Endothelial cell (in vitro differentiated cells): ENCODE measurements at places on chromosomes 4 and X.
A peak's percentile ranks its signal among the peaks of the same experiment; 100 is the strongest.

DNA sequence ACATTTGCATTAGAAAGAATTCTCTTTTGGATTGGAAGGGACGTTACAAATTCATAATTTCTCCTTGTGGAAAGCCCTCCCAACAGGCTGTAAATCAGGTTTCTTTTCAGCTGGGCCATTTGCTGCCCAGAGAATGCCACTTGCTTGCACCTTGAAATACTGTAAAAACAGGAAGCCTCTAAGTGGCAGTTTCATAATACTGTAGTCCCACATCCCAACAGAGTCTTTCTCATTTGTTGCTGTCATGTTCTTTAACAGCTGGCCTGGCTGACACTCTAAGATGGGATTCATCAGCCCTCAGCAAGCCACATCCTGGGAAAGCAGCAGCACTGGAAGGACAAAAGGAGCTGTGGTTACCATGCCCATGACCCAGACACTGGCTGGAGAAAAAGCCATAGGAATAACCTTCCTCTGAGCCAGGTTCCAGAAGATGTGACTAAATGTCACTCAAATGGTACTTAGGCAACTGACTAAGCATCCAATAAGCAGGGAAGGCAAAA is 221.9 kb upstream of the MBNL3 start:
- DNase-seq, result no peak
- peaks cover 2% of the 10 kb centered on the region for H3K27me3 ChIP-seq
- no peaks in the 10 kb centered on the region for H3K36me3 ChIP-seq
- no peak overlapping the region for H3K4me3 ChIP-seq

DNA sequence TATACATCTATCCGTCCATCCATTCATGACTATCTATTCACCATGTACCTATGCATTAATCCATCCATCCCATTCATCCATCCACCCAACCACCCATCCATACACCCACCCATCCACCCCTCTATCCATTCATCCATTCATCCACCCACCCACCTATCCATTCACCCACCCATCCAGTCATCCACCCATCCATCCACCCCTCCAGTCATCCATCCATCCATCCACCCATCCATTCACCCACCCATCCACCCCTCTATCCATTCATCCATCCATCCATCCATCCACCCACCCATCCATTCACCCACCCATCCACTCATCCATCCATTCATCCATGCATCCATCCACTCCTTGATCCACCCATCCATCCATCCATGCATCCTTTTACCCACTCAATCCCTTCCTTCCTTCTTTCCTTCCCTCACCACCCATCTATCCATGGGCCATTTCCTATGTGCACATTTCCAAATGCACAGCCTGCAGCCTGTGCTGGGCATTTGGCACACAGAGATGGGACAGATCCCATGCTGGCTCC is 100.8 kb upstream of the ADRA2C start:
- no peak for DNase-seq
- H3K4me1 ChIP-seq, result peaks cover 3% of the 10 kb centered on the region
- no peak overlapping the region for H3K27ac ChIP-seq
- peaks cover 22% of the 10 kb centered on the region for H3K27me3 ChIP-seq
- H3K36me3 ChIP-seq, result peaks cover 4% of the 10 kb centered on the region

DNA sequence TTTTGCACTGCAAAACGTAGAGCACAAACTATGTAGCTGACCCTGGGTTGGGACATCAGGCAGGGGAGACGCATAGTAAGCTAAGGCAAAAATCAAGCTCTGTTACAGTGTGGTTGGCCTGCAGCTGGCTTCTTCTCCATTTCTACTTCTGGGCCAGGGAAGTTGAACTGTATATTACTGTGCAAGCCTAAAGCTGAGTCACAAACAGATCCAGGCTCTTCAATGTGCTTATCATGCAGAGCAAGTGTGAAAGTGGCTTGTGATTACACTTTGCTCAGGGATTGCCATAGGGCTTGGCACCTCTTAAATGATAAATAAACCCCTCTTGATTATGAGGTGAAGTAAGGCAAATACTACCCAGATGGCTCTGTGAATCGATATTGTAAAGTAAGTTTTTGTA is 40.5 kb downstream of the CLDN34 start:
- no peaks in the 10 kb centered on the region for H3K27me3 ChIP-seq
- no peak for DNase-seq
- peaks cover 35% of the 10 kb centered on the region for H3K4me1 ChIP-seq
- no peak overlapping the region for H3K27ac ChIP-seq
- H3K36me3 ChIP-seq, result no peaks in the 10 kb centered on the region
- H3K4me3 ChIP-seq, result no peak overlapping the region

- no peak overlapping the region for H3K27ac ChIP-seq
- H3K36me3 ChIP-seq, result no peaks in the 10 kb centered on the region
- H3K4me1 ChIP-seq, result no peaks in the 10 kb centered on the region
- H3K27me3 ChIP-seq, result no peaks in the 10 kb centered on the region
- DNase-seq, result no peak
- no peak overlapping the region for H3K4me3 ChIP-seq
These were observed 247.7 kb upstream of the NDST3 start for GRCh38 chr4:117786566-117786965.

GRCh38 chr4:169823685-169824084 is 65.9 kb upstream of the HPF1 start:
- H3K27ac ChIP-seq, result no peak overlapping the region
- DNase-seq, result peak; percentile 65
- H3K4me3 ChIP-seq, result no peak overlapping the region
- no peaks in the 10 kb centered on the region for H3K36me3 ChIP-seq

DNA sequence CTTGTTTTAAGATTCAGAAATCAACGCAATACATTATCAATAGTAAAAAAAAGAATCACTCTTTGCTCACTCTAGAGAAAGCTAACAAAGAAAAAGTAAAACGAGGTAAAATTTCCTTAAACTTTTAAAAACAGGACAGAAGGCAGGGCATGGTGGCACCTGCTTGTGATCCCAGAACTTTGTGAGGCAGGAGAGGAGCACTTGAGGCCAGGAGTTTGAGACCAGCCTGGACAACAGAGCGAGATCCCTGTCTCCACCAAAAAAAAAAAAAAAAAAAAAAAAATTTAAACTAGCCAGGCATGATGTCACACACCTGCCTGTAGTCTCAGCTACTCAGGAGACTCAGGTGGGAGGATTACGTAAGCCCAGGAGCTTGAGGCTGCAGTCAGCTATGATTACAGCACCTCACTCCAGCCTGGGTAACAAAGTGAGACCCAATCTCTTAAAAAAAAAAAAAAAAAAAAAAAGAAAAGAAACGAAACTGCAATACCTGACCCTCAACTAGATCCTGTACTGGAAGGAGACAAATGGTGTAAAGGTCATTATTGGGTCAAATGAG is 3.5 kb downstream of the CCNI start:
- H3K4me3 ChIP-seq, result no peak overlapping the region
- no peaks in the 10 kb centered on the region for H3K36me3 ChIP-seq
- H3K27ac ChIP-seq, result no peak overlapping the region
- DNase-seq, result no peak
- peaks cover 3% of the 10 kb centered on the region for H3K27me3 ChIP-seq
- peaks cover 20% of the 10 kb centered on the region for H3K4me1 ChIP-seq

GRCh38 chr4:66943112-66943511 is 602.2 kb downstream of the CENPC start:
- H3K27me3 ChIP-seq, result no peaks in the 10 kb centered on the region
- DNase-seq, result no peak
- no peaks in the 10 kb centered on the region for H3K36me3 ChIP-seq
- no peaks in the 10 kb centered on the region for H3K4me1 ChIP-seq

DNA sequence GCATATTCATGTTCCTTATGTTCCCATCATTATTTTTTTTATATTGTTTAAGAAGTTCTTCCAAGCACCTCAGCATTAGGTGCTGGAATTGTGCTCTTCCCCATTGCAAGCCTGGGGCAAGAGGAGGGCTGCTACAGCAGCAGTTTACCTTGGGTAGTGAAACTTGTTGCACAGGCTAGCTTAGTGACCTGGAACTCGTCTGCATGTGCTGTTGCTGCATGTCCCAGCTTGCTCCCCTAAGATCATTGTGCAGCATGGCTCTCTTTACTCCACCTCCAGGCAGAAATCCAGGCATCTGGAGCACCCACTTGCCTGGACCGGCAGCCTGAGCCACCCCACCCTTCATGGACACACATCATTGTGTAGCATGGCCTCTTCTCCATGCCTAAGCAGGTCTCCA is 776.0 kb downstream of the GLUD2 start:
- H3K4me3 ChIP-seq, result no peak overlapping the region
- no peak overlapping the region for H3K27ac ChIP-seq
- H3K36me3 ChIP-seq, result no peaks in the 10 kb centered on the region
- no peak for DNase-seq
- no peaks in the 10 kb centered on the region for H3K4me1 ChIP-seq
- no peaks in the 10 kb centered on the region for H3K27me3 ChIP-seq

- H3K4me1 ChIP-seq, result no peaks in the 10 kb centered on the region
- no peak overlapping the region for H3K4me3 ChIP-seq
- no peak overlapping the region for H3K27ac ChIP-seq
- H3K27me3 ChIP-seq, result no peaks in the 10 kb centered on the region
- DNase-seq, result peak; percentile 64
These were observed 160.4 kb upstream of the GPR101 start for GRCh38 chrX:137194164-137194563.

DNA sequence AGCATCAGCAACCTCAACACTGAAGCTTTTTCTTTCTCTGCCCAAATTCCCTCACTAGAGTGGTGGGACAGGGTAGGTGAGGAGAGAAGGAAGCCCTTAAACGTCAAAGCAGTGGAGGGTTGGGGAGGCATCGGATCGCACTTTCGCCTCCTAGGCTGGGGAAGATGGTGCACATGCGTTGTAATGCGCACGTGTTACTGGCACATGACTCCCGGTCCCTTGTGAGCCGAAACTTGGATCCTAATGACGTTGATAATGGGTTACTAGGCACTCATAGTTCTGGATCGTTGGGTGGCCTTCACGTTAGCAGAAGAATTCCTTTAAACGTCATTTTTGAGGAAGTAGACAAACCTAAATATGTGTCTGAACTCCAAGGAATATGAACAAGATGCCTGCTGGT is at the start of gene CBLL2:
CBLL2 (plus strand) TSS at position 301 of the 400 bp plus-strand sequence; CDS start at position 380, 79 bp downstream.
- no peak within 1 kb of the TSS for H3K4me3 ChIP-seq
- no peak for DNase-seq
- H3K36me3 ChIP-seq, result no peaks in the 10 kb centered on the region
- H3K4me1 ChIP-seq, result no peaks in the 10 kb centered on the region

DNA sequence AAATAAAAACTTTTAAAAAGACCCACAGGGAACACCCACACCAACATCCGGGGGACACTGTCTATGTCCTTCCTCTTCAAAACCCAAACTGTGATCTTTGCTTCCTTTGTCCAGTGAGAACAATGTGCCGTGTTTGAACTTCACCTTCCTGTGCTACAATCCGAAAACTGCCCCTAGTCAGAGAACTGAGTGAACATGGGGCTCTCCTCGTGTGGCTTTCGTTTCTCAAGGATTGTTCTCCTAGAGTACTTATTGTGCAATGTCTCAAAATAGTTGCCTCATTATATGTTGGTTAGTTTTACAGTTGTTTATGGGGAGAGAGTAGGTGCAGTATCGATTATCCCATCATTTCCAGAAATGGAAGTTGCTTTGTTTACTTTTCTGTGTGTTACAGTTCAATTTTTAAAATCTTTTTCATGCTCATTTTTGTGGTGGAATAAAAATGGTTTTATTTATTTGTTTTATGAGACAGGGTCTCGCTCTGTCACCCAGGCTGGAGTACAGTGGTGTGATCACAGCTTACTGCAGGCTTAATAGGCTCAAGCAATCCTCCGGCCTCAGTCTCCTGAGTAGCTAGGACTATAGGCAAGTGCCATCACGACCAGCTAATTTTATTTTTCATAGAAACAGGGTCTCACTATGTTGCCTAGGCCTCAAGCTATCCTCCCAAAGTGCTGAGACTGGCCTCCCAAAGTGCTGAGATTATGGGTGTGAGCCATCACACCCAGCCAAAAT is 29.9 kb downstream of the RBMX start:
- no peaks in the 10 kb centered on the region for H3K27me3 ChIP-seq
- no peak for DNase-seq
- H3K4me3 ChIP-seq, result no peak overlapping the region
- peak overlapping the region; percentile 72 for H3K27ac ChIP-seq

DNA sequence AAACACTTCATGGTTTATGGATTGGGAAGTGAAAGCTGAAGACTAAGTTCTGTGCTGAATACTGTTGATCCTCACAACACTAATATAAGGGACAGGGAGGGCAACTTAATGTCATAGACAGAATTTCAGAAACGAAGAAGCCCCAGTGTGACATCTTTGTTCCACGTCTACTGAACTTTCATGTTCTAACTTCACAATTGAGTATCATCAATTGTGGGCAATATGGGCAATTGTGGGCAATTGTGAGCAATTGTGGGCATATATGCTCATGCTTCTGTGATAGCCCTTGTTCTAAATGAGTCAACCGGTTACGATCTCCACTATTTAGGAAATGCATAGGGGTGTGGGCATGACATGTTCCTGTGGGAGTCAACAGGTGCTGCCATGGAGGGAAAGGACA is 33.7 kb downstream of the CYBB start:
- no peaks in the 10 kb centered on the region for H3K27me3 ChIP-seq
- no peak overlapping the region for H3K27ac ChIP-seq
- no peaks in the 10 kb centered on the region for H3K36me3 ChIP-seq
- no peak overlapping the region for H3K4me3 ChIP-seq
- DNase-seq, result no peak
- peaks cover 2% of the 10 kb centered on the region for H3K4me1 ChIP-seq

DNA sequence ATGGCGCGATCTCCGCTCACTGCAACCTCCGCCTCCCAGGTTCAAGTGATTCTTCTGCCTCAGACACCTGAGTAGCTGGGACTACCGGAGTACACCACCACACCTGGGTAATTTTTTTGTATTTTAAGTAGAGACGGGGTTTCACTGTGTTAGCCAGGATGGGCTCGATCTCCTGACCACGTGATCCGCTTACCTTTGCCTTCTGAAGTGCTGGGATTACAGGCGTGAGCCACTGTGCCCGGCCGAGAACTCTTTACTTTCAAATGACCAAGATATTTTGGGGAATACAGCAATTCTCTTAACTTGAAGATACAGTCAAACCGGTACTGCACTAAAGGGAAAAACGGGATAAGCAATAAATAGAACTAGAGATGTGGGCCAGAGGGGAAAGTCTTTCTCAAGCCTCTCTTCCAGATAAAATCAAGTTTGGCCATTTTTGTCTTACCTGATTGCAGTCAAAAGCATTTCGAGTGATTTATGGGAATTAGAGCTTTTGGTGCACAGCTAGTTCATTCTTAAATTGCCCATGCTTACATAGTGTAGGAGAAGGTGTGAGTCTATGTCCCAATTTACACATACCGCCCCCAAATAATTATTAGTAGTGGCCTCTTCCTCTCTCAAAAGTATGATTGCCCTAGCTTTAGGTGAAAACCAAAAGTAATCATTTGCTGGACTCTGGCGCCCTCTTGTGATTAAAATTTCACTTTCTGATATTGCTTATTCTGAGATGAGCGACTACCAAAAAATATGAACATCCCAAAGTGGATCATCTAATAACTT is 53.2 kb upstream of the ABCG2 start:
- no peak overlapping the region for H3K4me3 ChIP-seq
- H3K4me1 ChIP-seq, result peaks cover 11% of the 10 kb centered on the region
- H3K27ac ChIP-seq, result no peak overlapping the region
- DNase-seq, result peak; percentile 64

DNA sequence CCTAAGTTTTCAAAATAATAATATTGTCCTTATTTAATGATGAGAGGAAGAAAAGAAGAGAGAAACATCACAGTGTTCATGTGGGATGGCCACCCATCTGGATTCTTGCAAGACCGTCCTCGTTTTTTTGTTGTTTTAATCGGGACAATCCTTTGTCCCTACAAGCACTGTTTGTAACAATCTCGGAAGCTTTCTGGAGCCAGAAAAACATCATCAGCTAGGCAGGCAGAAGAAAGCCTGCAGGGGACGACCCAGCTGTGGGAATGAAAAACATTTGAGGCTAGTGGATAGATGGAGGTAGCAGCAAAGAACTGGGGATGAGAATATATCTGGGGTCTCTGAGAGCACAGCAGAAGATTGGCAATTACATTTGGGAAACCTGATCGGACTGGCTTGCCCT is 105.6 kb downstream of the DKK2 start:
- H3K4me3 ChIP-seq, result no peak overlapping the region
- no peak for DNase-seq
- peaks cover 4% of the 10 kb centered on the region for H3K36me3 ChIP-seq
- no peaks in the 10 kb centered on the region for H3K4me1 ChIP-seq
- H3K27me3 ChIP-seq, result no peaks in the 10 kb centered on the region
